ENCODE measurements at places on chromosomes 2 and 18.

- DNase-seq = no peak
Measured at GRCh38 chr2:26609205-26609631, 31.9 kb downstream of the CIB4 start.

- no peak for DNase-seq
Measured at GRCh38 chr2:188403676-188404075, 112.0 kb downstream of the GULP1 start.

- DNase-seq = no peak
Measured at GRCh38 chr2:2014251-2014771, 270.0 kb upstream of the PXDN start.

DNA sequence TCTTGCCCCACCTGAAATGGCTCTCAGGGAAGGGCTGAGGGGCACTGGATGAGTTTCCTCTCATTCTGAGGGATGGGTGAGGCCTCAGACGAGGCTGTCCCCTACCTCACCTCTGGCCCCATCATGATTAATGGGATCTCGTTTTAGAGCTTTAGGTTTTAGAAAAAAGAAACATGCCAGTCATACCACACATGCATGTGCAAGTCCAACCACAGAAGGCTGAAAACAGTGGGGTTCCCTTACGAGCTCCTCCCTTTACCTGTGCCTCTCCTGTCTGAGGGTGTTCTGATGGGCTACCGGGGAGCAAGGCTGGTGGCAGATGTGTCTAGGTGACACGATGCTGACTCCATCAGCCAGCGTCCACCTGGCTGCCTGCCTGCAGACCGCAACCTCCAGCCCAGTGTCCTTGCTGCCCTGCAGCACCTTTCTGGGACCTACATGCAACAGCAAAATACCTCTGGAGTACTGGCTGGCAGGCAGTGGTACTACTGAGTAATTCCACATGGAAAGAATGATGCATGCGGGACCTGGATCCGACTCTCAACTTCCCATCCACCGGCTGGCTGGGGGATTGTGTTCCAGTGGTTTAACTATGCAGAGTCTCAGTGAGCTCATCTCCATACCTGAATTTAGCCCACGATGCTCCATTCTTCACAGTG, 9.1 kb upstream of the LYPD6B start:
- no peak for DNase-seq

- no peak for DNase-seq
Measured at GRCh38 chr2:241050624-241051577, 51.2 kb downstream of the MTERF4 start.
